Stimulated activated CD8-positive, alpha-beta memory T cell treated with anti-CD3 and anti-CD28 coated beads, Interleukin-12 subunit alpha, Interleukin-12 subunit beta, amount 100 ng/mL, for 4 hours (primary cell): ENCODE measurements at places on chromosomes 13 and 19.

GRCh38 chr19:5822181-5822844 lies 17.2 kb downstream of the FUT6 start:
- DNase-seq, result no peak

GRCh38 chr13:93505104-93505952 lies 278.7 kb downstream of the GPC6 start:
- DNase-seq, result no peak

GRCh38 chr19:46471116-46471733 lies at the start of gene PNMA8A:
TSS of gene PNMA8A (minus strand) at chr19:46471563. CDS start at chr19:46471035, 528 bp downstream.
- DNase-seq, result no peak

DNA sequence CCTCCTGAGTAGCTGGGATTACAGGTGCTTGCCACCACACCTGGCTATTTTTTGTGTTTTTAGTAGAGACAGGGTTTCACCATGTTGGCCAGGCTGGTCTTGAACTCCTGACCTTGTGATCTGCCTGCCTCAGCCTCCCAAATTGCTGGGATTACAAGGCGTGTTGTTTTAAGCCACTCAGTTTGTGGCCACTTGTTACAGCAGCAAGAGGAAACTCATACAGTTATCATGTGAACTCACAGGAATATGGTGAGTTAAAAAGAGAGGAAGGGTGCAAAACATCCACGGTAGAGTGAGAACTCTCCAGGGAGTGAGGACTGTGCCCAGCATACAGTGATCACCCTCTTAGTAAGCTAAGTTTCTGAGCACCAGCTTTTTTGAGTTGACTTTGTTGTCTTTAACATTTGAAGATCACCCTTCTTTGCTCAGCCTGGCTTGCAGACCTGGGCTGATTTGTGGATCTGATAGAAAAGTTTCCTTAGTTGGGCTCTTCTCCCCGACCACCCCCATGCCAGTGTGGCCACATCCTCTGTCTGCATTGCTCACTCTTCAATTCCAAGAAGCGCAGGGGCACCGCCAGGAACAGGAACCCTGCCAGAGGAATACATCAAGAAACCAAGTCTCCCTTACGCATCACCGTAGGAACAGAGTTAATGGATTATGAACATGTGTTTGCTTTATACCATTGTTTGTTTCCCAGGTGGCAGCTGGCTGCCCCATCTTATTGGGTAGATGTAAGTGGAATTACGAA lies 16.0 kb downstream of the ALOX5AP start:
- DNase-seq, result no peak

DNA sequence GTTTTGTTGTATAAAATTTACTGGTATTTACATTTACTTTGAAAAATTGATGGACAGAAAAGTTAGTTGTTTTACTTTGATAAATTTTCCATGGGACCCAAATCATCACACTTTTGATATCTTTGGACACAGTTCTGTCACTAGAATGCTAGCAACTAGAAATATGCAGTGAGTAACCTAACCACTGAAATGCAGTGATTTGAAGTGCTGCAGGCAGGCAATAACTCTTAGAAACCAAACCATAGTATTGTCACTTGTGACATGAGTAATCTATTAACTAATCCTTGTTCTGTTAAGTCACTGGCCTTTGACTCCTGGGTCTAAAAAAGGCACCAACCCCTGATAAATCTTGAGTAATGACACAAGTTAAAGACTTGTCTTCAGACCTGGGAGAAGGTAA lies 620.0 kb upstream of the ATXN8OS start:
- DNase-seq, result no peak

DNA sequence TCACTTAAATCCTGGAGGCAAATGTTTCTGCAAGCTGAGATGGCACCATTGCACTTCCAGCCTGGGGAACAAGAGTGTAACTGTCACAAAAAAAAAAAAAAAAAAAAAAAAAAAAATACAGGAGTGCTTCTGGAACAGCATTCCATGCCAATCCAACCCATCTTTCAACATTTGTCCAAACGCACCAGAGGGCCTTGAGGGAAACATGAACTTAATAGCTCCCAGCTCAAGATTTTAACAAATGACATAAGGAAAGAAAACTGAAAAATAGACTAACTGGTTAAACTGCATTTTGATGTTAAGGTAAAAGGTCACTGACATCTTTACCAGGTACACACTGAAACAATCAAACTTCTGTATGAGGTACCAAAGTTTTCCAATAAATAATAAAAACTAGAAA lies 47.7 kb upstream of the ZNF83 start:
- no peak for DNase-seq

- DNase-seq, result no peak
Observed at GRCh38 chr13:40148742-40149141, 493.3 kb downstream of the COG6 start.

GRCh38 chr19:1163934-1164683 lies 10.0 kb downstream of the SBNO2 start:
- no peak for DNase-seq

GRCh38 chr19:51490676-51491075 lies 10.9 kb downstream of the SIGLEC12 start:
- no peak for DNase-seq

GRCh38 chr13:42011601-42012350 lies 36.7 kb upstream of the DGKH start:
- no peak for DNase-seq

- DNase-seq, result no peak
Observed at GRCh38 chr13:111486801-111487200, 166.4 kb downstream of the TEX29 start.

- no peak for DNase-seq
Observed at GRCh38 chr13:37427843-37428494, 170.6 kb downstream of the POSTN start.

GRCh38 chr13:98524793-98525192 lies 52.1 kb downstream of the STK24 start:
- DNase-seq, result no peak

- DNase-seq, result no peak
Observed at GRCh38 chr19:11399667-11400066, 15.6 kb upstream of the EPOR start.

DNA sequence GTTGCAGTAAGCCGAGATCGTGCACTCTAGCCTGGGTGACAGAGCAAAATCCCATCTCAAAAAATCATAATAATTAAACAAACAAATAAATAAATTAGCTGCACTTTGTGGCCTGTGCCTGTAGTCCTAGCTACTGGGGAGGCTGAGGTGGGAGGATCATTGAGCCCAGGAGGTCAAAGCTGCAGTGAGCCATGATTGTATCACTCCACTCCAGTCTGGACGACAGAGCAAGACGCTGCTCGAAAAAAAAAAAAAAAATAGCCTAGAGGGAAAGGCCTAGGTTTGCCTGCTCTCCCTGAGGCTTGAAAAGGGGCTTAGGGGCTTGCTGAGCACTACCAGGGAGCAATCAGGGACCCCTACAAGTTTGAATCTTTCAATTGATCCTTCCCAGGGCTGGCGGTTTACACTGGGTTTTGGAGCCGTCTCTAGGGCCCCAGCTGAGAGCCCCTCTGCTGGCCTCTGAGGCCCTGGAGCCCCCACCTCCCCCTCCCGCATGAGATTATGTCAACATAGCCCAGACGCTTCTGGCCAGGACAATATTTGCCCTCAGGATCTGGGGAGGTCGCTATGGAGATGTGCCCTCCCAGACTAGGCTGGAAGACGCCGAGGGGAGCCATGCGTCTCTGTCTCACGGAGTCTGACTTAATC lies 10.4 kb upstream of the GIPR start:
- DNase-seq, result no peak

- DNase-seq, result no peak
Observed at GRCh38 chr13:28819046-28819730, 951 bp upstream of the MTUS2 start.

DNA sequence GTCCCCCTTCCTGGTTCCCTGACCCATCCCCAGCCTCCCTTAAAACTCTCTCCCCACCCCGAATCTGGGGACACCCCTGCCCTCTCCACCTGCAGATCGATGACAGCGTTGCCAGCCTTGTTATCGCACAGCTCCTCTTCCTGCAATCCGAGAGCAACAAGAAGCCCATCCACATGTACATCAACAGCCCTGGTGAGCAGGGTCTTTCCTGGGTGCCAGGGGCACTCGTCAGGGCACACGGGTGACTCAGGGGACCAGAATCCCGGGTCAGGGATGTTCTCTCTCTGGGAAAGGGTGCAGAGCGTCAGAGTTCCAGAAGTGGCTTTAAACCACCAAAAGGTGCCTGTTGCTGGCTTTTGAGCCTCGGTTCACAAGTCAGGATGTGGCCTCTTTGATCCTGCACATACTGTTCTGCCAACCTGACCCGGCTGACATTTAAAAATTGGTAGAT lies 1.0 kb downstream of the CLPP start:
- no peak for DNase-seq

- no peak for DNase-seq
Observed at GRCh38 chr19:6185093-6185834, 49.8 kb downstream of the ACSBG2 start.

- no peak for DNase-seq
Observed at GRCh38 chr19:5108123-5108596, 139.2 kb downstream of the KDM4B start.

DNA sequence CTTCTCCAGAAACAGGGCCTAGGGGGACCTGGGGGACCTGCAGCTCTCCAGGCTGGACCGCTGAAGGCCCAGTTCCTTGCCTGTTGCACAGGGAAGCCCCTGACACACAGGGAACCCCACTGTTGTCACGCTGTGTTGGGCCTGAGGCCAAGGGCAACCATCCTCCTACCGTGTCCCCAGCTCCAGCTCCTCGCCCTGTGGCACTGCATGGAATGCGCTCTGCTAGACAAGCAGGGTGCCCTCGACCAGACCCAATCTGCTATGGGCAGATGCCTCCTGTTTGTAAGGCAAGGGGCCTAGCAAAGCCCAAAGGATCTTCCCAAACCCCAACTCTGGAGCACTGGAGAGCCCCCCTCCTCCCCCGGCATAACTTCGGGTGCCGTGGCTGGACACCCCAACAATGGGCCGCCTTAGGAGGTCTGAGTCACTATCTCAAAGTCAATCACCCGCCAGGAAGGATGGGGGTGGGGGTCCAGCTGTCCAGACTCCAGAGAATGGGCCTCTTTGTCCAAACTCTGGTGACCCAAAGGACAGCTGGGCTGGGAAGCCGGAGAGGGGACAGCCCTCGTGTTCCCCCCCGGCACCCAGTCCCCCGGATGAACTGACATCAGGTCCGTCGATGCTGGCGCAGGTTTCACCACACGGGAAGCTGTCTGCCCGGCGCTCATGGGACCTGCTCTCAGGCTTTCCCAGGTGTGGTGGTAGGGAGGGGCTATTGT lies 3.7 kb downstream of the BRSK1 start:
- DNase-seq, result no peak

- DNase-seq, result no peak
Observed at GRCh38 chr19:45395821-45396617, 8.8 kb downstream of the PPP1R13L start.

DNA sequence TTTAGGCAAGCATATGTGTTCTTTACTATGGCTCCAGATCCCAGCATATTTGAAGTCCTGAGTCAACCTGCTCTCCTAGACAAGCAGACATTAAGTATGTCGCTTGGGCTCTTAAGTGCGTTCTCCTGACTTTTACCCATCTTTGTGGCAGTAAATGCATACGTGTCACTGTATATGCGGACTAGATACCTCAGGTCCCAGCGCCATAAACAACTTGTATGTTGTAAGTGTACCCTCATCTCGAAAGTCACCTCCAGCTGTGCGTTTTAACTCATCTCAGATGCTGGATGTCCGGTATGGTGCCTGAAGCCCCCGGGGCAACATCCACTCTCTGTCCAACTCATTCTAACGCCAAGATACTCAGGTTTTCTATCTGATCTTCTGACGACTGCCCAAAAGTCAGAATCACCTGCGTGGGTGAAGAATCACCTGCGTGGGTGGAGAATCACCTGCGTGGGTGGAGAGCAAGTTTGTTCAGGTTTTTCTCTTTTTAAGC lies 1.7 kb downstream of the PTOV1 start:
- no peak for DNase-seq

- DNase-seq, result no peak
Observed at GRCh38 chr13:70613295-70613694, 505.0 kb upstream of the KLHL1 start.

DNA sequence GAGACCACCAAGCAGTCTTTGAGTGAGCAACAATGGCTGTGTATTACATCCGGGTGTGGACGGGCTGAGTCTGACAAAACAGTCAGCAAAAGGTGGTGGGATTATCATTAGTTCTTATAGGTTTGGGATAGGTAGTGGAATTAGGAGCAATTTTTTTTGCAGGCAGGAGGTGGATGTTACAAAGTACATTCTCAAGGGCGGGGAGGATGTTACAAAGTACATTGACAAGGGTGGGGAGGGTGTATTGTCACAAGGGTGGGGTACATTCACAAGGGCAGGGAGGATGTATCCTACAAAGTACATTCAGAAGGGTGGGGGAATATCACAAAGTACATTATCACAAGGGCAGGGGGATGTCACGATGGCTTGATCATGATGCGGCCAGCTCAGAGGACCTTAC lies 15.0 kb upstream of the ZNF561 start:
- no peak for DNase-seq

GRCh38 chr13:73702419-73703071 lies 431.7 kb downstream of the KLF12 start:
- DNase-seq, result no peak

GRCh38 chr19:52535771-52536447 lies 8.4 kb downstream of the ZNF808 start:
- DNase-seq, result peak; percentile 85

DNA sequence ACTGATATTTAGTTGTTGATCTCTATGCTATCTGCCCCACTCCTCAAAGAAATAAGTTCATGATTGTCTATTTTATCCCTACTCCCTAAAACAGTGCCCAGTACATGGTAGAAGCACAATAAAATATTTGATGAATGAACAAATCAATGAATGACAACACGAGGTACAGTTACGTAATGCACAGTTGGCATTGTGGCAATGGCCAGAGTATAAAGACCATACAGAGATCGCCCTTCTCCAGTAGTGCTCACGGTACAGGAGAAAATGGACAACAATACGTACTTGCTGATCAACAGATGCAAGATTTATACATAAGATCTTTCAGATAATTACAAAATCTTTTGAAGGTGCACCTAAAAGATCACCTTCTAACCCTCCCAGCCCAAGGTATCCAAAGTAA lies 225.4 kb downstream of the KLF12 start:
- DNase-seq, result no peak

DNA sequence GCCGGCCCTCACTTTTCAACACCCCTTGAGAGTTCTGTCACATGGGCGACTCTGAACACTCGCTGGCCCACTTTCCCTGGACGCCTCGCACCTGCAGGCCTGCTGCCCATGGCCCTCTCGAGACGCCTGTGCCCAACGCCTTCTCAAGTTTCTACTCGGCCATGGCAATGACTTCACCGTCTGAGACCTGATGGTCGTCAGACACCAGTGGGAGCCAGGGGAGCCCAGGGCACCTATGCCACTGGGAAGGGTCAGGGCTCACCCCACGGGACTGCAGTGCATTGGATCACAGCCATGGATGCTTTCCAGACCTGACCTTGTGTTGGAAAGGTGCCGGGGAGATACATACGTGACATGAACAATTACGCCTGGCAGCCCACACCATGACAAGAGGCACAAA lies 60.1 kb downstream of the KLF2 start:
- DNase-seq, result no peak

DNA sequence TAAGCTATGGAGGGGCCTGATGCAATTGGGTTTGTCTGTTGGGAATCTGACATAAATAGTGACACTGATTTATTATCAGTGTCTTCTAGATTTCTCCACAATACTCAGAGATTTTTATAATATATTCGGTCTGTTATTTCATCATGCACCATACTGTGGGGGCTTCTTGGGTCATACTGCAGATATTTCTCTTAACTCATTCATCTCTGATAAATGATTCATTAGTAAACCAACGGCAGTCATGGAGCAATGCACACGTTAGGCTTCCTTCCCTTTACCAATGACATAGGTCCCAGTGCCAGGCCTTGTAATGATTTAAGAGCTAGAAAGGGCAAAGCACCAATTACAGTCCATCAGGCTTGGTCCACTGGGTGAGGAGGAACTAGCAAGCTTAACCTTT lies 53.6 kb downstream of the FAM216B start:
- DNase-seq, result no peak
